ENCODE measurements at places on chromosomes 1 and 21. TPM values are rescaled to one million over a fixed set of nuclear protein-coding genes. Genes with fewer than 3 reads are reported as not detected.

The SPATA45 gene
- total RNA-seq: not detected

The MAST2 gene
- 20.6 TPM for total RNA-seq

The OR10J1 gene
- not detected for total RNA-seq

The CDA gene
- 15.6 TPM for total RNA-seq

The NHLH2 gene
- total RNA-seq: 1.5 TPM

DNA sequence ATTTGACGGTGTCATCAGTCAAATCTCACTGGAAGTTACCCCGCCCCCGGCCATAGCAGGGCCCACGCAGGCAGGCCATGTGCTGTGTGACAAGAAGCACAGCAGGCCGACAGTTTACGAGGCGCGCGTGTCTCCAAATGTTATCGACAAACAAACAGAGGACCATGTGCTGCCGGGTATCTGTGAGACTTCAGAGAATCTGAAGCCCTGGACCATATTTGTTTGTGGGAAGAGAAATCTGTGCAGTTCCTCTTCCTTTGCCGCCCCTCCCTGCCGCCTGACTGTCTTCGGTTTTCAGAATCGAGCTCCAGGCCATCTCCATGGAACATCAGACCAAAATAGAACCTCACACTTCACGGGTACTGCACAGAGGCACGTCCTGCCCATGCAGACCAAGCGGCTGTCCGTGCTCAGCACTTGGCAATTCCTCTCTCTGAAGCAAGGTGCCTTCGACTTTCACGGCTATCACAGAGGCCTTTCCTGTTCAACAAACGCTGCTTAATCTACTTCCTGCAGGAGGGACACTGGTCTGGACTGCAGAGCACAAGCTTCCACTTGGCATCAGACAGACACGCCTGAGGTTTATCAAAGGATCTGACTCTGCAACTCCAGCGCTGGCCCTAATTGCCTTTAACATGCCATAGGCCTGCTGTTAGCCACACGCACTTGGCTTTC is 135.7 kb upstream of the KRTAP19-8 start:
- peak overlapping the region; percentile 63 for H3K27ac ChIP-seq
- no peak for DNase-seq
- H3K27me3 ChIP-seq: no peaks in the 10 kb centered on the region

GRCh38 chr21:40454057-40454456 is 392.9 kb downstream of the DSCAM start:
- H3K4me1 ChIP-seq: no peaks in the 10 kb centered on the region
- DNase-seq: no peak
- no peak overlapping the region for H3K27ac ChIP-seq
- no peaks in the 10 kb centered on the region for H3K36me3 ChIP-seq
- no peak overlapping the region for H3K4me3 ChIP-seq

- DNase-seq: no peak
- no peaks in the 10 kb centered on the region for H3K4me1 ChIP-seq
Observed at GRCh38 chr1:38337711-38338110, 291.1 kb upstream of the POU3F1 start.

- H3K4me1 ChIP-seq: no peaks in the 10 kb centered on the region
- no peaks in the 10 kb centered on the region for H3K36me3 ChIP-seq
- H3K4me3 ChIP-seq: no peak overlapping the region
- H3K27me3 ChIP-seq: no peaks in the 10 kb centered on the region
Observed at GRCh38 chr1:243598433-243598832, 251.6 kb downstream of the AKT3 start.

DNA sequence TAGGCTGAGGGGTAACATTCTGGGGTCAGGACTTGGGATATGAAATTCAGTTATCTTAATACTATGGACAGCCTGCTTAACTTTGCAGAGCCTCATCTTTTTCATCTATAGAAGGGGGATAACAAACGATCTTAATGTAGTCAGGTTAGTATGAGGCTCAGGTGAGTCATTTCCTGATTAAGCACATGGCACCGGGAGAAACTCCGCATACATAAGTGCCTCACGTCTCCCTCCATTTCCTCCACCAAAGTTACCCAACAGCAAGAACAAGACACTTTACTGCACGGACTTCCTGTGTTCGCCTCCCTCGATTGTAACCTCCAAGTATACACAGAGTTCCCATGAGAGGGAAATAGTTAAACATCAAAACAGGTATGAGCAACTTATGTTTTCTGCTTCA is 112.7 kb upstream of the COA6 start:
- no peaks in the 10 kb centered on the region for H3K4me1 ChIP-seq
- no peaks in the 10 kb centered on the region for H3K36me3 ChIP-seq
- H3K27me3 ChIP-seq: no peaks in the 10 kb centered on the region
- no peak overlapping the region for H3K27ac ChIP-seq

- no peak for DNase-seq
- H3K4me3 ChIP-seq: no peak overlapping the region
- no peak overlapping the region for H3K27ac ChIP-seq
- no peaks in the 10 kb centered on the region for H3K36me3 ChIP-seq
Observed at GRCh38 chr1:39892601-39893595, 8.8 kb downstream of the MYCL start.

GRCh38 chr1:17187051-17187450 is 17.9 kb upstream of the PADI1 start:
- H3K27ac ChIP-seq: peak overlapping the region; percentile 16
- H3K4me1 ChIP-seq: peaks cover 26% of the 10 kb centered on the region
- DNase-seq: no peak
- no peaks in the 10 kb centered on the region for H3K36me3 ChIP-seq

DNA sequence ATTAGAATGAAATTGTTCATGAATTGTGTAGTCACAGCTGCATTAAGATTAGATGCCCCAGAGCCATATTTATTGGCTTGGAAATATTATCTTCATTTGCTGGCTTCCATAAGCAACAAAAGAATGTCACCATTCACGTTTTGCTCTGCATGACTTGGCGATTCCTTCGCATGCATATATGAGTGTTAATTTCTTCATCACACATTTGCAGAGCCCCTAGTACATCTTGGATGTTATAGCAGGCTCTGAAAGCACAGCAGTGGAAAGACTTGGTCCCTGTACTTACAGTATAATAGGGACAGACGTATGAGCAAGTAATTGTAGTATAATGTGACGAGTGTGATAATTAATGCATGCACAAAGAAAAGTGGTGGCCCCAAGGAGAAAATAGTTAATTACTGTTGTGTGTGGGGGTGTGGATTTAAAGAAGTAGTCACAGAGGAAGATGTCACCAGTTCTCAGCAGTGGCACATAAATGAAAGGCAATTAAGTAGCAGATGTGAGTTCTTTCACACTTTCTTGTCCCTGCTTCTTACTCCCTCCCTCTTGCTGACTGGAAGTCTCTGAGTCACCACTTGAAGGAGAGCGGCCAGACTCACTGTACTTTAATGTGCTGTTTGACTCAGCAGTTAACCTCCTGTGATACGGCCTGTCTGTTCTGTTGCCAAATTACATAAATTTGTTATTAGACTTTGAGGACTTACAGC is 21.0 kb downstream of the S100A10 start:
- H3K4me3 ChIP-seq: no peak overlapping the region
- H3K27ac ChIP-seq: peak overlapping the region; percentile 0
- H3K36me3 ChIP-seq: no peaks in the 10 kb centered on the region
- H3K4me1 ChIP-seq: peaks cover 56% of the 10 kb centered on the region
- no peaks in the 10 kb centered on the region for H3K27me3 ChIP-seq

DNA sequence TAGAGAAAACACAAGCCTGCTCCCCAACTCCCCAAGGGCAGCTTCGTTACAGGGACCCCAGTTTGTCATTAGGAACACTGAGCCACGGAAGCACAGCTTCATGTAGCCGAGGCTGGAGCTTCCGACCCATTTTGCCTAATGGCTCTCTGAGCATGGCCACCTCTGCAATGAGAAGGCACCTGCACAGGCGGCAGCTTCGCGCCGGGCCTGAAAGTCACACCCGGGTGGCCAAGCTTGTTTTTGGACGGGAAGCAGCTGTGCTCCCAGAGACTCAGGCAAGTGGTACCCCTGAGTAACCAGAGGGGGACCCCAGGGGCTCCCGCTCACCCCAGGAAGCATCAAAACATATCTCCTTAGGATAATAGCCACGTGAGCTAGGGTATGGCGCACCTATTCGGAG is 80.9 kb downstream of the SLC66A1 start:
- H3K27ac ChIP-seq: peak overlapping the region; percentile 18
- no peaks in the 10 kb centered on the region for H3K27me3 ChIP-seq
- no peak overlapping the region for H3K4me3 ChIP-seq
- DNase-seq: no peak

- no peak overlapping the region for H3K4me3 ChIP-seq
- no peak for DNase-seq
Observed at GRCh38 chr1:100396651-100397050, 44.3 kb downstream of the CDC14A start.

GRCh38 chr1:107593501-107594209 is 371.3 kb downstream of the VAV3 start:
- no peaks in the 10 kb centered on the region for H3K27me3 ChIP-seq
- no peak overlapping the region for H3K27ac ChIP-seq
- H3K36me3 ChIP-seq: no peaks in the 10 kb centered on the region
- no peak overlapping the region for H3K4me3 ChIP-seq

All from suprapubic skin (tissue), 4 donors.